ENCODE measurements at places on chromosomes 11 and 22. TPM values are rescaled to one million over a fixed set of nuclear protein-coding genes. Genes with fewer than 3 reads are reported as not detected.
A peak's percentile ranks its signal among the peaks of the same experiment; 100 is the strongest.

PLEKHB1 gene
- 1.1 TPM for total RNA-seq

FAM180B gene
- total RNA-seq = not detected

MFNG gene
- 0.36 TPM for total RNA-seq

LUZP2 gene
- 0.74 TPM for total RNA-seq

CDC45 gene
- total RNA-seq = 22.9 TPM

TMPRSS6 gene
- total RNA-seq = not detected

OR52N4 gene
- total RNA-seq = not detected

KCNK4 gene
- total RNA-seq = not detected

ZNRD2 gene
- total RNA-seq = 27.2 TPM

ACCSL gene
- not detected for total RNA-seq

NRXN2 gene
- total RNA-seq = 3.4 TPM

GRCh38 chr11:23866641-23867040 is 630.2 kb upstream of the LUZP2 start:
- DNase-seq = peak; percentile 16

GRCh38 chr11:86775361-86775760 is 25.0 kb upstream of the PRSS23 start:
- DNase-seq = no peak

GRCh38 chr11:9380773-9381172 is 3.7 kb upstream of the IPO7 start:
- DNase-seq = no peak

DNA sequence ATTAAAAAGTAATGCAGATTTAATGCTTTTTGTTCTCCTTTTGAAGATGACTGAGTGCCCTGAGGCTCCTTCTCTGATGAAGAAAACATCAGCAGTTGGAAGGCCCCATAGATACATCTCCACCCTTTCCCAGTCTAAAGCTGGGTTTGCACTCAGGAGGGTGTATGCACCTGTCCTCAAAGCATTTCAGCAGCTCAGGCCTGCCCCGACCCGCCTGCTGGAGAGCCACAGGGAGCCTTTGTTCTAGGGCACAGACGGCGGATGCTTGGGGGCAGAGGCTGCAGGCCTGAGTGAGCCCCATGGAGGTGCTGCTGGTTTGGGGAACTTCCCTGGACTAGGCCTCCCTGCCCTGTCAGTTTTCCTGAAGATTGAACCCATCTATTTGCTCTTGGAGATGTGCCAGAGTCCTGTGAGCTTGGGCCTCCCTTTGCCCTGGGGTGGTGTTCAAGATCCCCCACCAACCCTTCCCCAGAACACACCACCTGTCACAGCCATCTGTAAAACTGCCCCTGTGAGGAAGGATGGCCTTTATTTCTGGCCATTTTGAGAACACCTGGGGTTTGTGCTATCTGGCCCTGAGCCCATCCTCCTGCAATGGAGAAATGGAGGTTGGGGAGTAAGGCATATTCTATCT is 160.0 kb downstream of the NAV2 start:
- DNase-seq = no peak

DNA sequence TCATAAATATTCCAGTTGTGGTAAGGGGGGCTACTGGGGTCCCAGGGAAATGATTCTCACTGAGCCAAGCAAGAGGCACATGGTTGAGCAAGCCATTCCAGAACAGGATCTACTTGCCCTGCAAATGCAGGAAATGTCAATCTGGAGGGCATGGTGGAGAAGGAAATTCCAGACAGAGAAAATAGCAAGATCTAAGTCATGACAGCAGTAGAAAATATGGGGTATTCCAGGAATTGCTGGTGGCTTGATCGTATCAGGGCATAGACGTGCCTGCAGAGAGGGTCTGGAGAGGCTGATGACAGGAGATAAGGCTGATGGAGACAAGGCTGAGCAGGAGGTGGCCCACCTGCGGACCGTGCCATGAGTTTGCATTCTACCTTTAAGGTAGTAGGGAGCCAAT is 566.3 kb upstream of the CADM1 start:
- DNase-seq = no peak

GRCh38 chr22:43479301-43479950 is 67.6 kb downstream of the MPPED1 start:
- no peak for DNase-seq

DNA sequence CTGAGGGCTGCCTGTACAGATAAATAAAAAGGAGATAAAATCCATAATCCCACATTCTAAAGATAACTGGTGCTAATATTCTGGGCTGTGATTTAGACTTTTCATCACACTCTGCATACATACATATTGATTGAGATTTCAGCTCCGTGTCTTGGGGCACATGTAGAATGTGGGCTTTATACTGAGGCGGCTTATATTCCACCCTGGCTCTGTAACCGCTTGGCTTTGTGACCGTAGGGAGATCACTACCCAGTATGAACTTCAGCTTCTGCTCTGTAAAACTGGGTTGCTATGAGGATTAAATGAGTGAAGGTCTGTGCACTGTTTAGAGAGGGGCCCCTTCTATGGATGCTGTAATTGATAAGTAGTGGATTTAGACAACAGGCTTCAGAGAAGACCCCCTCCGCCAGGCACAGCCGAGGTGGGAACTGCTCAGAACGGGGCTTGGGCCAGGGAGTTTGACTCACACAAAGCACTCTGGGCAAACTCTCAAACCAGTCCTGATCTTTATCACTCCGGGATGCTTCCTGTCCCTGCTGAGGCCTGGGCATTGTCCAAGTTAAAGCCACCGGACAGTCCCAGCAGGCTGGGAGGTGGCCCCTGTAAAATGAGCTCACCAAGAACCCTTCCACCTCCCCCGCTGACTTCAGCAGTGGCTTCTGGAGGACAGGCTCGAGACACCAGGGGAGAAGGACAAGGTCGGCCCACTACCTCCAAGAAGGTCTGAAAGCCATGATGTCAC is 17.2 kb downstream of the KIAA1671 start:
- DNase-seq = peak; percentile 51

GRCh38 chr22:38738475-38739070 is 17.2 kb downstream of the SUN2 start:
- no peak for DNase-seq

- DNase-seq = no peak
Measured at GRCh38 chr11:131916638-131917037, 546.2 kb downstream of the NTM start.

- no peak for DNase-seq
Measured at GRCh38 chr11:112608509-112608908, 347.8 kb upstream of the PLET1 start.

GRCh38 chr11:95082576-95083001 is 7.1 kb upstream of the ENDOD1 start:
- DNase-seq = no peak

DNA sequence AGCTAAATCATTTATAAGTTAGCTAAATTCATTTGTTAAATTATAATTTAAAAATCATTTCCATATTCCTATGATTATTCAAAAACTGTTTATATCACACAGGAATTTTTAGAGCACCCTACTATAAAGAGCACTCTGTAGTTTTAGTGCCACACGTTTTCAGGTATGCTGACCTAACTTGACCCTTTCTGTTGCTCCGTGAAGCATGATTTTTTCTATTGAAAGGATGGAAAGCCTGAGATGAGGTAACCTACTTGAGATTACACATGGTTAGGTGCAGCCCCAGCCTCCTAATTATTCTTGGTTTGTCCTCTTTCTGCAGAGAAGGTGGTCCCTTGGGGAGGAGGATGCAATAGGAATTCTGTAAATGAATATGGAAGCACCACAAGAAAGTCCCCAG is 72.6 kb downstream of the PPFIBP2 start:
- no peak for DNase-seq

DNA sequence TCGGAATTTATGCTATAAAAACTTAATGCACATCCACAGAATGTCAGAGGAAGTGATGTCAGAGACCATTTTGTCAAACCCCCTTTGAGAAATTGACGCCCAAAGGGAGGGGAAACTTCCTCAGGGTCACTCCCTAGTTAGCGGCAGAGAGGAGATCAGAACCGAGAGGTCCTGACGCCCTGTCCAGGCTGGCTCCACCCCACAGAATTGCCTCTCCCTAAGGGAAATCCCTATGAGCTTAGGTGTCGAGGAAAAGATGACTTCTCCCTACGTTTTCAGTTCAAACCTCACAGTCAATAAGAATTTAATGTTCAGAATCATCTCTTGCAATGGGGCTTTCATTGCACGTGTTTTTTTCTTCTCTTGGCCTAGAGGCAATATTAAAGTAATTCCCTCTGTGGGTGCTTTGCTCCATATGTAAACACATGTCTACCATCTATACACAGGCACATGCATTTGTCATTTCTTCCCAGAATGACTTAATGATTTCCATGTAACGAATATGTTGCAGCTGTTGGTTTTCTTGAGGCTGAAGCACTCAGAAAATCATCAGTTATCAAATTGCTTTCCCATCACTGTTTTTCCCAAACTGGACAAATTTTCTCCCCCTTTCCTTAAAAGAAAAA is 148.7 kb upstream of the TIMP3 start:
- DNase-seq = no peak

- DNase-seq = peak; percentile 33
Measured at GRCh38 chr22:40107244-40107643, 70.5 kb upstream of the TNRC6B start.

DNA sequence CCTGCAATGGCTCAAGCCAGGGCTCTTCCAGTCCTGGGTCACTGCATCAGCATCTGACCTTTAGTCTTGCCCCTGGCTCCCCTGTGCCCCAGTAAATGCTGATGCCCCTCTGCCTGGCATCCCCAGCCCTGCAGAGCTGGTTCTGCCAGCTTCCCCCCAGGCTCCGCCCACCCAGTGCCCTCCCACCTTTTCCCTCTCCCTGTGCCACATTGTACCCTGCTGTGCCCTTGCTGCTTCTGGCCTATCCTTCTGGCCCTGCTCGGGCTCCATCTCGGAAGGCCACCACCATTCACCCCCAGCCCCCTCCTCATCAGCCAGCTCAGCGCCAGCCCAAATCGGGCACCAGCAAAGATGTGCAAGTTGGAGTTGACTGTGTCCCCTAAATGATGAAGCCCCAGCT is 7.4 kb downstream of the CAPN5 start:
- DNase-seq = no peak

DNA sequence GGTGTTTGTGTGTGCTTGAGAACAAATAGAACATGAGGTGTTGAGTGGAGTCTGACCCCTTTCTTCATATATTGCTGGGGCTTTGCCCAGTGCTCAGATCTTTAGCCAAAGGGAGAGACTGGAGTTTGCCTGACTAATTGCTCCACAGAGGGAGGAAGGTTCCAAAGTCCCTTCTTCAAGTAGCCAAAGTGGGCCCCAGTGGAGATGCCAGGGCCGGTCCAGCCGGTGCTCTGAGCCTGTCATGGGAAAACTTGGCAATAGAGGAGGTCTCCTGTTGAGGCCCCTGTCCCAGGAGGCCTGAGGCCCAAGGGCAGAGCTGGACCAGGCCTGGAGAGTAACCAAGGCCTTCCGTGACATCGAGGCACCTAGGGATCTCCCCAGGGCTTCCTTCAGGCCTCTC is 112.3 kb downstream of the DSCAML1 start:
- DNase-seq = no peak

- no peak for DNase-seq
Measured at GRCh38 chr22:30296324-30296723, 7.0 kb upstream of the CASTOR1 start.

- no peak for DNase-seq
Measured at GRCh38 chr11:21811572-21811971, 381.3 kb upstream of the ANO5 start.

GRCh38 chr11:70716986-70717775 is 318.9 kb downstream of the CTTN start:
- no peak for DNase-seq
